Renal pelvis (tissue), 12 donors: ENCODE measurements at places on chromosomes 6 and 20. TPM values are rescaled to one million over a fixed set of nuclear protein-coding genes. Genes with fewer than 3 reads are reported as not detected.

Gene SLC35F1
- 2.7 TPM for polyA plus RNA-seq

GRCh38 chr6:16432075-16433032, 194.0 kb downstream of the GMPR start:
- no peak for DNase-seq

DNA sequence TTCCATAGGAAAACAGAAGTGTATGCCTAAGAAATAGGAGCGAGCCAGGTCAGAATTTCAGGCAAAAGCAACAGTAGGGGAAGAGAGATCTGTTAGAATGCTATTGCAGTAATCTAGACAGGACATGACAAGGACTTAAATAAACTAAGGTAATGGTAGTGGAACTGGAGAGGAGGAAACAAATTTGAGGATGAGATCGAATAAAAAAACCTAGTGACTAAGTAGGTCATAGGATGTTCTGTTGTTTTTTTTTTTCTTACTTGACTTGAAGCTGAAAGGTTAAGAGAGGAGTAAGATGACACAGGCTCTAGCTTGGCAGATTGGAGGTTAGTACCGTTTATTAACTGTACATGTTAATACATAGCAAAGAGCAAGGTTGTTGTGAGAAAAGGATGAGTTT, 28.6 kb downstream of the ORC3 start:
- no peak for DNase-seq

DNA sequence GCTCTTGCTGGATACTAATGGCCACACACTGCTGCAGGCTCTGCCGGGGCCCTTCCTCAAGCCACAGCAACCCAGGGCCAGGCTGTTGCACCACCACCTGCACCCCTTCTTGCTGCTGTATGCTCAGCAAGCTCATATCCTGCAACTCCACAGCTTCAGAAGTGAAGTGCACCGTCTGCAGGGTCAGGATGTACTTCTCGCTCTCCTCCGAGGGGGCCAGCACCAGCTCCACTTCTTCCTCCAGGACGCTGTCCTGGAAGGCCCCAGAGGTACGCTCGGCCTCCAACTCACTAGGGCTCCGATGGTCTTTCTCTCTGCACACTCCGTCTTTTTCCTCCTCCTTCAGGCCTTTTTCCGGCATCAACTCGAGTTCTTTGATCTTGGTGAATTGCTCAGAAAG, 1.2 kb downstream of the CTCFL start:
- DNase-seq, result no peak

- peak; percentile 87 for DNase-seq
These were observed 167.4 kb downstream of the SASH1 start for GRCh38 chr6:148509800-148510581.
